Right atrium auricular region (tissue), 2 donors: ENCODE measurements at places on chromosomes 3 and 15.

GRCh38 chr3:69085833-69086722, 1.3 kb downstream of the ARL6IP5 start:
- peak; percentile 97 for DNase-seq

GRCh38 chr3:103968751-103969150, 1398.0 kb upstream of the ALCAM start:
- no peak for DNase-seq

DNA sequence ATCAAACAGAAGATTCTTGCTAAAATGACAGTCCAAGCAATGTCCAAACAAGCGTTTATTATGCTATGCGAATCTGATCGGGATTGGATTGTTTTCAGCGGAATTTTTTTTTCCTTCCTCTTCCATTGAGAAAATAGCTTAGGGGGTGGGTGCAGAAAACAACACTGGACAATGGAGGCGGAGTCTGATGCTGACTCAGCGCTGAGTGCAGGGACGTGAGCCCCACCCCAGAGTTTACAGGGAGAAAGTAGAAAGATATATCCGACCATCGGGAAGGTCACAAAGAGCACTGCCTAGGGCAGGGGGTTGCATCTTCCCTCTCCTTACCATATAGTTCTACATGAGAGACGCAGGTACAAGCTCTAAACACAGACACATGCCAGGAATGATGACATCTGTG, 117.0 kb downstream of the FOXP1 start:
- DNase-seq: no peak

DNA sequence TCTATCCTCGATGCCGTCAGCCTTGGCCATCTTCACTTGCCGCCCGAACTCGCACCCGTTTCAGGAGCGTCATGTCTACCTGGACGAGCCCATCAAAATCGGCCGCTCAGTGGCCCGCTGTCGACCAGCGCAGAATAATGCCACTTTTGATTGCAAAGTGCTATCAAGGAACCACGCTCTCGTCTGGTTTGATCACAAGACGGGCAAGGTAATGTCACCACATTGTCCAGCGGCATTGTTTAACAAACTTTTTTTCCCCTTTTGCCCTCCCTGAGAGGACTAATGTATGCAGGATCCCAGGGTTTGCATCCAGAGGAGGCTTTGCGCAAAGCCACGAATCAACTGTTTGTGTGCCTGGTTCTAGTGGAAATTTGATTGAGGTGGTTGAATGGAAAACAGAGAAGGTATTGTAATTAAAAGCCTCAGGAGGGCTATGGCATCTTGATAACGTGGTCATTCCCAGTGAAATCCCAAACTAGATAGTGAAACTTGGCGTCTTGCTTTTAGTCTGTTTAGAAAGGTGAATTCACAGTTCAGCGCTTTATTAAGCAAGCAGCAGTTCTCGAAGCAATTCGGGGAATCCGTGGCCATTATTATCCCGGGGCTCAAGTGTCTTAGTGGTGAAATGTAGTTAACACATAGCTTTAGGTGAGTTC, 1.7 kb downstream of the SLMAP start:
- DNase-seq: peak; percentile 58

GRCh38 chr3:134615743-134616142, 35.1 kb downstream of the KY start:
- DNase-seq: no peak

- peak; percentile 72 for DNase-seq
These were observed 89.0 kb downstream of the CHSY1 start for GRCh38 chr15:101162701-101163483.
